ENCODE measurements at places on chromosomes 11 and 22.

DNA sequence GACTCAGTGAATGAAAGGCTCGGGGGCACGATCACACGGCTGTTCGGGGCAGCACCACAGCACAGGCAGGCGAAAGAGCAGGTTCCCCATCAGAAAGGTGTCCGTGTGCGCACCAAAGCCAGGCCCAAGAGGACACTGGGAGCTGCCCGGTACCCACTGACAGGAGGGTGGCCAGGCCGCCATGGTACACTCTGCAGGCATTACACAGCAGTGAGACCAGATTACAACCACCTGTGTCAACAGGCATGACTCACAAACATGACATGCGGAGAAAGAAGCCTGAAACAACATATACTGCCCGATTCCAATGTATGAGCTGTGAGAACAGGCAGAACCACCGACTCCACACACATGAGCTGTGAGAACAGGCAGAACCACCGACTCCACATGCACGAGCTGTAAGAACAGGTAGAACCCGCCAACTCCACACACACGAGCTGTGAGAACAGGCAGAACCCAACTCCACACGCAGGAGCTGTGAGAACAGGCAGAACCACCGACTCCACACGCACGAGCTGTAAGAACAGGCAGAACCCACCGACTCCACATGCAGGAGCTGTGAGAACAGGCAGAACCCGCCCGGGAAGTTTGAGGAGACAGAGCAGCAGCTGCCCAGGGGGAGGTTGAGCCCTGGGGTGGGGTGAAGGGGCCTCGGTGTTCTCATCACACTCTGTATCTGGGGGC, 32.6 kb downstream of the KIAA0930 start:
- DNase-seq, result no peak

GRCh38 chr11:10285148-10285802, 8.7 kb downstream of the SBF2 start:
- DNase-seq, result no peak

DNA sequence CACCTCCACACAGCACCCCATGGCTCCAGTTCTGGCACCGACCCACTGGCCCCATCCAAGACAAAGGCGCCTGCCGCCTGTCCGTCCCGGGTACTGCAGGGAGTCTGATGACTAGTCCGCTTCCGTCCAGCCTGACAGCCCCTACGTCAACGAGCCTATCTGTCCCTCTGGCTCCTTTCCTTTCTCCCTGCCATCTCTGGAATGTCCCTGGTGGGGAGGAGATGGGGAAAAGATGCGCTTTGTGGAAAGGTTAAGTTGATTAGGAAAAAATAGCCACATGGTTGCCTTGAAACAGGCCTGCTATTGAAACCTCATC, 10.4 kb downstream of the PDGFB start:
- no peak for DNase-seq

- no peak for DNase-seq
Measured at GRCh38 chr22:49925525-49926128, 7.2 kb downstream of the CRELD2 start.

GRCh38 chr11:71251761-71252268, 562 bp downstream of the SHANK2 start:
- DNase-seq, result no peak
